ENCODE measurements at places on chromosomes 5 and 9.

GRCh38 chr9:131747352-131747751 is 7.5 kb upstream of the RAPGEF1 start:
- DNase-seq, result no peak

DNA sequence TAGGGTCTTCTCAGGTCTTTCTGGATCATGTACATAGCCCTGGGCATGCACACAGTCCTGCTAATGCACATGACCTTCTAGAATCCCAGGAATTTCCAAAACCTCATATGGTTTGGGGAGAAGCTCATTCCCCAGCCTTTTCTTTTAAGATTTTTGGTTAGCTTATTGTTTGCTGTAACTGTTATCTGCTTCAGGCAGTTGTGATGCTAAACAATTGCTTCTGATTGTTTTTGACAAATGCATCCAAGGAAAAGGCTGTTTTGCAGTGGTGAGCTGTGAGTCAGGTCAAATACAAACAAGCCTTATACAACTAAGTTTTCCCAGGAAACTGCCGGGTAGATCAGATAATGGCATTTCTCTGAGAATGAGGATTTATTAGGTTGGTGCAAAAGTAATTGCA is 32.7 kb downstream of the SMC5 start:
- no peak for DNase-seq

DNA sequence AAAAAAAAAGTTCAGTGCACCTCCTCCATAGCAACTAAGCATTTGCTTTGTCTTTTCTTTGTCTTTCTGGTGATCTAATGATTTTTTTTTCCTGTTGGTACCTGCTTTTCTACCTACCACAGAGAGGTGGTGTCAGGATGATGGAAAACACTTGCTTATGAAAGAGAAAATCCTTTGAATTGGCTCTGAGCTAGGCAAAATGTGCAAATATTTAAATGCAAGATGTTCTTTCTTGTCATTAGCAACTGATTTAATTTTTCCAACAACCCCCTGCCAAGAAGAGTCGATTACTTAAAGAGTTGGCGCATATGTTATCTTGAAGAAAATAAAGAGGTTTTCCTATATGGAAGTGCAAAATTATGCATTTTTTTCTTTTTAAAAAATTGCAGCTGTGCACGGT is 37.7 kb downstream of the TNC start:
- DNase-seq, result no peak

DNA sequence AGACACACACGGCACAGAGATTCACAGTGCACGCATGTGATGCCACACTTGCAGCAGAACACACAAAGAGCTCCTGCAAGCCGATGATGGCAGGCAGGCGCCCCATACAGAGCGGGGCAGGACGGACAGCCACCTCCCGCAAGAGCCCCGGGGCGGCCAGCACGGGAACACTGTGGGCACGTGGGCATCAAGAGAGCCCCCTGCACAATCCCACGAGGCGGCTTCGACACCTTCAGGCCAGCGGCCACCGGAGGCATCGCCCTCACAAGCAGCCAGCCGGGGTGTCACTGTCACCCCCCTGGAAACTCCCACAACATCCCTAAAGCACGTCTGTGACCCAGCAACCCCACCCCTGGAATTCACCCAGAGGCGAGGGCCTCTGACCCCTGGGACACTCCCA is 17.9 kb downstream of the TERT start:
- no peak for DNase-seq

- no peak for DNase-seq
These were observed 24.6 kb upstream of the SVEP1 start for GRCh38 chr9:110604171-110604601.

GRCh38 chr5:93300309-93300923 is 280.6 kb downstream of the NR2F1-AS1 start:
- no peak for DNase-seq

DNA sequence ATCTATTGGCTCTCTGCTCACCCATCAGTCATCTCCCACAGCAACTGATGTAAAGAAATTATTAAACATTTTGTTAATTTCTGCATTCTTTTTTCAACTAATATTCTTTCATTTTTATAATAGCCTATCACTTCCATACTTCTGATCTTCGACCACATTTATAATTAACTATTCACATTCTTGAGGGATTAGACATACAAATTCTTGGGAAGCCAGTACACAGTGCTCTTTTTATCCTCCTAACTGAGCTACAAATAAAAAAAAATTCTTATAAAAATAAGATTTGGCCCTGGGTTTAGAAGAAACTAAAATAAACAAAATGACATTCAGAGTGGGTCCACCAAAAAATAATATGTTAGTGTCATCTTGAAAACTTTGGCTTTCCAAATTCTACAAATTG is 103.7 kb upstream of the ITGA1 start:
- DNase-seq, result no peak

DNA sequence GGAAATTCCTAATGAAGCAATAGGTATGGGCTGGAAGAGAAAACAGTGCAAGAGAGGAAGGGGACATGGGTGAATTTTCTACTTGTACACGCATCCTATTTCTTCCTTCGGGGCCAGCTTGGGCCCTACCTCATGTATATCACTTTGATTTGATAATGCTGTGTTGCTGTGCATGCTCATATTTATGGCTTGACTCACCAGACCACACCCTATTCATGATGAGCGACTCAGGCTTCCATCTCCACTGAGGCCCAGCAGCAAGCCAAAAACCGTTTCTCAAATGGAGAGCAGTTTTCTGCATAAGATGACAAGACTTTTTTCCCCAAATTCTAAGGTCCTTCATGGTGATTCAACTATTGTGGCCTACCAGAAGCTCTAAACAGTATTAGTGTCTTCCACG is 2039.1 kb upstream of the CDH9 start:
- DNase-seq, result no peak

- no peak for DNase-seq
These were observed 13.2 kb upstream of the FBP2 start for GRCh38 chr9:94606646-94607422.

GRCh38 chr5:10792336-10792735 is 31.3 kb upstream of the DAP start:
- DNase-seq, result no peak

DNA sequence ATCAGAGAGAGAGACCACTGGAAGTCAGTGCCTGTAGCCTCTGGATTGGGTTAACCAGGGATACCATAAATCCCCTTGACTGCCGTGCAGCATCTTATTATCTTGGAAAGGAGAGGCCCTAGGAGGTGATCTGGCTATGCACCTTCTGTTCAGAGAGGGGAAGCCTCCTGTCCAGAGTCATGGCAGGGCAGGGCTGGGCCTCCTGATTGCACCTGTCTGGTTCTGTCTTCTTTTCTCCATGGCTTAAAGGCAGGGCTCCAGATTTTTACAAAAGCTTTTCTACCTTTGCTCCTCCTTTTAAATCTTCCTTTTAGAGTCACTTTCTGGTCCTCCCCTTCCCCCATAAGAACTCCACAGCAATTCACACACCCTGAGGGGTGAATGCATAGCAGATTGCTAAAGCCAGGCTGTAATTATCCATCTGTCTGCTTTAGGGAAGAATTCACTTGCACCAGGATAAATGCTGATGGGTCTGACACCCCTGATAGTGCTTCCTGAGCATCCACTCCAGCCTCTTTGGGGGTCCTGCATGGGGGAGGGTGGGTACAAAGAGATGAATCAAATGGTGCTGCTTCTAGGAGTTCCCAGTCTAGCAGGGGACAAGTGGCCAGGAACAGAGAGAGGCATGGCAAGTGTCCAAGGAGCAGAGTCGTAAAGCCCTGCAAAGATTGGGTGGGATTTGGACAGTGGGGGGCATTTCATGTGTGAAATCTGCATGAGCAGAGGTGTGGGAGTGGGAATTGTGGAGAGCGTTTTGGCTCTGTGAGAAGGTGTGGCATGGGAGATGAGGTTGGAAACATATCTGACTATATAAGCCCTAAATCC is 141.3 kb upstream of the ALDH1B1 start:
- no peak for DNase-seq

- DNase-seq, result no peak
These were observed 30.4 kb downstream of the NUDT12 start for GRCh38 chr5:103532086-103532734.

- peak; percentile 35 for DNase-seq
These were observed 1.9 kb upstream of the SPDL1 start for GRCh38 chr5:169581580-169582227.

GRCh38 chr5:119678351-119679028 is 49.1 kb downstream of the FAM170A start:
- no peak for DNase-seq

GRCh38 chr5:66966439-66966838 is 230.2 kb downstream of the CD180 start:
- no peak for DNase-seq

DNA sequence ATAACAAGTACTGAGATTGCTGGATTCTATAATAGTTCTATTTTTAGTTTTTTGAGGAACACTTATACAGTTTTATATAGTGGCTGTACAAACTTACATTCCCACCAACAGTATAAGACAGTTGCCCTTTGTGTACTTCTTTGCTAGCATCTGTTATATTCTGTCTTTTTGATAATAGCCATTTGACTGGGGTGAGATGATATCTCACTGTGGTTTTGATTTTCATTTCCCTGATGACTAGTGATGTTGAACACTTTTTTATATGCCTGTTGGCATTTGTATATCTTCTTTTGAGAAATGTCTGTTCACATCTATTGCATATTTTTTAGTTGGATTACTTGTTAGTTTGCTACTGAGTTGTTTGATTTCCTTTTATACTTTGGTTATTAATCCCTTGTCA is 204.1 kb upstream of the SMC2 start:
- no peak for DNase-seq

GRCh38 chr5:42718591-42718990 is 38.0 kb upstream of the CCDC152 start:
- no peak for DNase-seq

DNA sequence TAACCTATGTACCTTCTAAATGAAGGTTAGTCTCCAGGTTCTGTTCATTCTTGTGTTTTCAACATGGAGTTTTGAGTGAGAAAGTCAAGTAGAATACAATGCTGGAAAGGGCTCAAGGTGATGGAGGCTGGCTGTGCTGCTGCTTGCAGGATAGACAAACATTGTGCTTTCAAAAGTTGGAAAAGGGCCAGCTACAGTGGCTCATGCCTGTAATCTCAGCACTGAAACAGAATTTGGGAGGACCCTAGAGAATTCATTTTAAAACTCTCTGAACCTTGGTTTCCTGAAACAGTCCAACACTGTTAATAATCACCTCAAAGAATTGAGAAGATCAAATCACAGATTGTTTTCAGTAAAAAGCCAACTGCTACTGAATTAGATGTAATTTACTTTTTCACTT is 15.4 kb upstream of the IARS1 start:
- DNase-seq, result no peak

- no peak for DNase-seq
These were observed 617.8 kb downstream of the PDE4D start for GRCh38 chr5:59275510-59276324.

- DNase-seq, result no peak
These were observed 59.2 kb downstream of the ADAMTS12 start for GRCh38 chr5:33832404-33833236.

DNA sequence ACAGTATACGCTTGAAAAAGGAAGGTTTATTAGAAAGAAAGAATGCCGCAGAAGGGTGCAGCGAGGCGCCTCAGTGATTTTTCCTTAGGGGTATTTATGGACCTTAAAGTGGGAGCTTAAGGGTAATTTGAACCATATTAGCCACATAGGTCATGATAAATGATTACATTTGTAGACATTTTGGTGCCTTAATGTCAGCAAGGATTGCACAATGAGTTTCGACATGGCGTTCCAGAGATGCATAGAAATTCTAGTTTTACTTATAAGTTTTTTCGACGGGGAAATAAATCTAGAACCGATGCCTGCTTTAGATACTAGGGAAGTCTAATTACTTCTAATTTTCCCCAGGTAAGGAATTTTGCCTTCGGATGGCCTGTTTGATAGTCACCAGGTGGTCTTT is 20.7 kb upstream of the PANK3 start:
- DNase-seq, result no peak

GRCh38 chr9:16787724-16788123 is 82.7 kb downstream of the BNC2 start:
- DNase-seq, result no peak

DNA sequence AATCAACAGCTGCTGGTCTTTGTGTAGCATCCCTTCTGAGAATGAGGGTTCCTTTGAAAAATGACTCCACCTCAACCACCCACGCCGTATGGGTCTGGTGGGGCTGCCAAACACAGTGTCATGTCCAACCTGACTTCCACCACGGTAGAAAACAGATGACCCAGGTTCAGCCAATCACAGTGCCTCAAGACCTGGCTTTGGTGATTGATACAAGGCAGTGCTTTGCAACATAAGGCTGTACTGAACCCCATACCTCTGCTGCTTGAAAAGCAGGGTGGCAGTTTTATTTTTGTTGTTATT is 11.5 kb upstream of the TGFBR1 start:
- no peak for DNase-seq
